ENCODE measurements at places on chromosomes 2 and 18.

DNA sequence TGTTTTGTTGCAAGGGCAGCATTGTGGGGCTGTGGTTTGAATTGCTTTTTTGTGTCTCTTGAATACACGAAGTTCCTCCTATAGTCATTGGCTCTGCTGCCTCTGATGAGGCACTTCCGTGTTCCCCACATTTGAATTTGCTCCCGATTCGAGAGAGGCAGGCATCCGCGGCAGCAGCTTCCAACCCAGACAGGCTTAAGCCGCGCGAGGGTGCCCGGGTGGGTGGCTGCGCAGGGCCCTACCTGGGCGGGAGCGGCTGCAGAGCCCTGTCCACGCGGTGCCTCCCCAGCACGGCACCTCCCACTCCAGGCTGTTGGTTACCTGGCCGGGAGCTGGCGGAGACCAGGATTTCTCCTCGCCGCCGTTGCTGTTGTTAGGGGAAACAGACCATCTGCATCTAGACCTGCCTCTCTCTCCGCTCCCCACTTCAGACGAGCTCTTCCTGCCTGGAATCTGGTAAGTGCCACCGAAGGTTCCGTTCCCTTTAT, 151.3 kb downstream of the NEDD4L start:
- no peak for DNase-seq

DNA sequence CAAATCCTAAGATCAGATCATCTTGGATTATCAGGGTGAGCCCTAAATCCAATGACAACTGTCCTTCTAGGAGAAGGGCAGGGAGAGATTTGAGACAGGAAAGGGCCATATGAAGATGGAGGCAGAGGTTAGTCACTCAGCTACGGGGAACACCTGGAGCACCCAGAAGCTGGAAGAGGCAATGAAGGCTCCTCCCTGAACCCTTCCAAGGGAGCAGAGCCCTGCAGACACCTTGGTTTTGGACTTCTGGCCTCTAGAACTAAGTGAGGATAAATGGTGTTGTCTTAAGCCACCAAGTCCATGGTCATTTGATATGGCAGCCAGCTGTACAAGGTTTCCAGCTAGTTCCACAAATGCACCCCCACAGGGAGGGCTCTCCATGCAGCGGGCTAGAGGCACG, 6.9 kb upstream of the PTPN2 start:
- DNase-seq, result no peak

DNA sequence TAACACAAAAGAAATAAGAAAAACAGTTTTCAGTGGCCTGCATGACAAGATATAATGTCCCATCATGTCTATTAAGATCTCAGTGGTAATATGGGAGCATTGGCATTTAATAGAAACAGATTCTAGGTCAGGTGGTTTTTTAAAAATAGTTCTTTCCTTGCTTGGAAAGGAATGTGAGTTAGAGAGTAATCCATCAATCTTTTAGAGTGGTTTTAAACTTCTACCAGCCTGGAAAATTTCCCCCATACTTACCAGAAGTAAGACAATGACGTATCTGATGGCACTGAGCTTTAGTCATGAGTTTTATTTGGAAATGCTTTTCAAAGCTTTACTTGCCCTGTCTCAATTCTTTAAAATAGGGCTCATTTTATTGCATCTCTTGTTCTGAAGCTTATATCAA, 441.7 kb upstream of the SMIM21 start:
- DNase-seq, result no peak

DNA sequence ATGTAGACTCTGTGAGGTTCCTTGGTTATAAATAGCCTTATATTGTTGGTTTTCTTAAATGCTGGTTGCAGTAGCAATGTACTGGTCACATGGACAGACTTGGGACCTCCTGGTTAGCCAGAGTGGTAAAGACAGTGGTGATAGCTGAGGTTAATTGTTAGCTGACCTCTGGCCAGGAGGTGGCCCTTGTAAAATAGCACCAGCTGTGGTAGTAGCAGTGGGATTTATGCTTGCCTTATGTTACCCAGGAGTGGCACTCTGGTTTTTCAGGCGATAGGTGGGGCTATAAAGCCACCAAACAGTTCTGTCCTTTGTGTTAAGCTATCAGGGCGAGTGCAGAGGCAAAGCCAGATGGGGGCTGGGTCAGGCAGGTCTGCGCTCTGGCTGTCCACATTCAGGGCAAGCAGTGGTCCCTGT, 94.8 kb upstream of the SRD5A2 start:
- no peak for DNase-seq

GRCh38 chr2:24827321-24828237, 34.4 kb downstream of the CENPO start:
- DNase-seq, result peak; percentile 68

GRCh38 chr2:151306621-151307020, 17.2 kb upstream of the NMI start:
- no peak for DNase-seq

- DNase-seq, result peak; percentile 18
These were observed 732.4 kb downstream of the RNF144A start for GRCh38 chr2:7649461-7650228.

DNA sequence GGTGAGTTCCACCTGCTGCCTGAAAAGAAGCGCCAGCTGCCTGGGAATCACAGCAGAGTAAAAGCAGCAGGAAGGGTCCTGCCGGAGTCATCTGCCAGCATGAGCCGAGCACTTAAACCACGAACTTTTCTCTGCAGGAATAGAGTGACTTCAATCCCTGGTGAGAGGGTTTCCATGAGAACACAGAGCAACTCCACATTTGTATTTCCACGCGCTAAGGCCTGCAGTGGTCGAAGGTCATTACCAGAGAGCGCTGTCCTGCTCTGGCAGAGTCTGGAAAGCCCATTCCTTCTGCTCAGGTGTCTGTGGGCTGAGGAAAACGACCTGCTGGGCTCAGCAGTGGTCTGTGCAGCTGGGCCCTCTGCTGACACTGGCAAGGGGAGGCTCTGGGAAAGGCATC, 6.7 kb downstream of the PASK start:
- DNase-seq, result no peak

- DNase-seq, result no peak
These were observed 473.3 kb downstream of the FBXO15 start for GRCh38 chr18:73674125-73674865.

- no peak for DNase-seq
These were observed 67.0 kb downstream of the SOCS6 start for GRCh38 chr18:70355620-70356385.

DNA sequence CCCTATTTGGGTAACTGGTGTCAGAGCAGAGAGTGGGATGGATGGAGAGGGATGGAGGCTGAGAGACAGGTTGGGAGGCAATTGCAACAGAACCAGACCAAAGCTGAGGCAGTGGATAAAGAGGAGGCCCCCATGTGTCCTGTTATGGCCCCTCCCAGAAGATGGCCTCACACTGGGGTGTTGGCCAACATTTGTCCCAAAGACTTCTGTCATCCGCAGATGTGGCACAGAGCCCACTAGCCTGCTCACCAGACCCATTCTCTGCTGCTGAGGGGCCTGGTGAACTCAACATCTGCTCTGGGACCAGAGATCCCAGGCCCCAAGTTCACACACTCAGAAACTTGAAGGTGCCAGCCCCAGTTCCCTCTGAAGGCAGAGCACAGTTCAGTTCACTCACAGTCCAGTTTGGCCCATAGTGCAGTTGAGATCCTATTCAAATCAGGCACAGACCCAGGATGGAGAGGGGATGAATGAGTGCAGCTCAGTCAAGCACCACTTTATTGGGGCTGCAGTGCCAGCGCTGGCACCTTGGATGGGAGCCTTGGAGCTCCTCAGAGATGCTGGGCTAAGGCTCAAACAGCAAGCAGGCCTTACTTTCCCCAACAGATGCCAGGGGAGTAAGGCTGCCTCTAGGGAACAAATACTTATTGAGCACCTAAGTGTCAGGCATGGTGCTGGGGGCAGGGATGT, 189.2 kb downstream of the ZBTB7C start:
- DNase-seq, result no peak

GRCh38 chr2:68696554-68696953, 38.1 kb upstream of the ARHGAP25 start:
- no peak for DNase-seq

- DNase-seq, result no peak
These were observed 107.1 kb upstream of the CTAGE1 start for GRCh38 chr18:22524783-22525182.

DNA sequence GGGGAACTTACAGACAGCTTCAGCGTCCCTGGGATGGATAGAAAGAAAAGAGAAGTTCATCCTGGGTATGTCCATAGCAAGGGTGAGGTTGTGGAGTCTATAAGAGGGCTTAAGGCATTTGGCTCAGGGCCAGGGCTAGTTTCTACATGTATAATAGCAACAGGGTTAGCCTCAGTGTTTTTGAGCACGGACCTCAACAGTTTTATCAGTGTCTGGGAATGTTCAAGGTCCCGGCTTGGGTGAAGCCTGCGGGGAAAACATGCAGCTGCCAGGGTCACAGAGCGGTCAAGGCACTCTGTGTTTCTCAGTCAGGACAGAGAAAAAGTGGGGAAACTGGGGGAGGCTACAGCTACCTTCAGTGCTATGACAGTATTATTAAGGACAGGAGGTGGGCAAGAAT, 427.7 kb upstream of the HS6ST1 start:
- DNase-seq, result no peak

DNA sequence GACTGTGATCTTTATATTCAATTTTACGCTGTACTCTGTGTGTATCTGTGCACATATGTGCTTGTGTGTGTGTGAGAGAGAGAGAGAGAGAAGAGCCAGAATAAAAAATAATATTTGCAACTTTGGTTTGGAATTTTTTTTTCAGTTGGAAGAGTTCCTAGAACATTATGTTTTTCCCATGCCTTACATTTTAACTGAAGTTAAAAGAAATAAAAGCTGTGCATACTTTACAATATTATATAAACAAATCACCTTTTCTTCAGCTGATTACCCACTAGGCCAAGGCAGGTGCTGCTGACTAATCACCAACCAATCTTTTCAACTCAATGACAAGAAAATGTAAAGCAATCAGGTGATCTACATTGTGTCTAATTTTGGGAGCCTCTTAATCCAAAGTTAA, 366.3 kb downstream of the NYAP2 start:
- no peak for DNase-seq

DNA sequence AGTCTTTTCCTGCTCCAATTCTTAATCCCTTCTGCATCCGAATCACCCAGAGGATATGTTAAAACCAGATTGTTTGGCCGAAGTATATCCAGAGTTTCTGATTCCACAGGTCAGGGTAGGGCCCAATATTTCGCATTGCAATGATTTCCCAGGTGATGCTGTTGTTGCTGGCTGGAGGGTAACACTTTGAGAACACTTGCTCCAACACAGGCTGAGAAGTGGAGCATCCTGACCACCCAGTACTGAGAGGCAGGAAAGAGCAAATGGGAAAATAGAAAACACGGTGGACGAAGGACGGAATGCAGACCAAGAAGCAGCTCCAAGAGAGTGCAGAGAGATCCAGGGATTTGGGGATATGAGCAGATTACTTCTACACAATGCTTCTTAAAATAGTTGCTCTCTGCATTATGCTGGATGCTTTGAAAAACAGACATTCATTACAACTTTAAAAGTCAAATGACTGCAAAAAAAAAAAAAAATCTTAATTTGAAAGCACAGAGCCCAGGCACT, 362.2 kb upstream of the SLC14A2 start:
- DNase-seq, result no peak

DNA sequence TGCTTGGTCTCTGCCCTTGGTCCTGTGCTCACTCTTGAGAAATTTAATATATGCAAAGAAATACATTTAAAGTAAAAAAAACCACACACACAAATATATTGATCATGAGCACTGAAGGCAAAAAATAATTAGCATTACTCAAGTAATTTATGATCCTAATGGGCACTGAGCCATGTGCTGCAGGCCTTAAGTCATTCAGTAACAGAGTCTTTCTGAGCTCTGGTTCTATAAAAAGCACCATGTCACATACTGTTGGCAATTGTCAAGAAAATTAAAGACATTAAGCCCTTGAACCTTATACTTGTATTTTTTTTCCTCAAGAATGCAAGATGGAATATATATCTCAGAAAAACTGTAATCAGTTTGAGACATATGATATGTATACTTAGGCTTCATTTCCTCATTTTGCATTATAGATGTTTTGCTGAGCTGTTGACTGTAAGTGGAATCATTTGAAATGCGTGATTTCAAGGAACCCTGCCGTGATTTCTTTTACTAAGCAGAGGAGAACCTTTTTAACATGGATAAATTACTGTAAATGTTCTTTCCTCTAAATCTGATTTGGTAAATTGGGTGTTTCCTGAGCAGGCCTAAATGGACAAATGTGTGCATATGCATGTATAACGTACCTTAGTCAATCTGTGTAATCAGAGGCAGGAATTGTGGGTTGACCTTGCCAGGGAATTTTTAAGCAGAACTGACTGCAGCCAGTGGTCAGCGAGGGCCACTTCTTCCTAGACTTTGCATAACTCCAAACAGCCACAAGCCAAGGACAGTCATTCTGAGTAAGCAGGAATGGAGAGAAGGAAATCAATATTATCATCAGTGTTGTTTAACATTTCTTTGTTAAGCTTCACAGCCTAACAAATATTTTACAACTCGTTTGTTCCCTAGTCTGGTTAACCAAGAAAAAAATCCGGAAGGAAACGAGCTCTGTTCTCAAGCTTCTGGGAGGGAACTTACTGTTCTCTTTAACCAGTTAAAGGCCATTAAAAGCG, 191.5 kb upstream of the ATP5MC3 start:
- DNase-seq, result no peak

GRCh38 chr2:146258071-146258470, 1586.8 kb upstream of the ACVR2A start:
- DNase-seq, result no peak

- no peak for DNase-seq
These were observed 1.1 kb upstream of the SMYD1 start for GRCh38 chr2:88066543-88066942.

DNA sequence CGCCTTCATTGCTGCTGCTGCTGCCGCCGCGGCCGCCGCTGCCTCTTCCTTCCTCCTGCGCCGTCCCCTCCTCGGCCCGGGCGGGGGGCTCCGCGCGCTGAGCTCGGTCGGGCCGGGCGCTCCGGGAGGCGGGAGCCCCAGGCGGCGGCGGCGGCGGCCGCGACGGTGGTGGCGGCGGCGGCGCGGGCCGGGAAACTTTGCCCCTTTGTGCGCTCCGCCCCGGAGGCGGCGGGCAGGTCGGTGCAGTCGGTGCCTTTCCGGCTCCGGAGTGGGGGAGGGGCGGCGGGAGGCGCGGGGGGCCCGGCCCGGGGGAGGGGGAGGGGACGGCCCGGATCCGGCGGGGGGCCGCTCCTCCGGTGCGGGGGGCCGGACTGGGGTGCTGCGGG, 205 bp downstream of the TET3 start:
- DNase-seq, result peak; percentile 58

GRCh38 chr2:233105156-233105895, 45.2 kb downstream of the INPP5D start:
- no peak for DNase-seq

DNA sequence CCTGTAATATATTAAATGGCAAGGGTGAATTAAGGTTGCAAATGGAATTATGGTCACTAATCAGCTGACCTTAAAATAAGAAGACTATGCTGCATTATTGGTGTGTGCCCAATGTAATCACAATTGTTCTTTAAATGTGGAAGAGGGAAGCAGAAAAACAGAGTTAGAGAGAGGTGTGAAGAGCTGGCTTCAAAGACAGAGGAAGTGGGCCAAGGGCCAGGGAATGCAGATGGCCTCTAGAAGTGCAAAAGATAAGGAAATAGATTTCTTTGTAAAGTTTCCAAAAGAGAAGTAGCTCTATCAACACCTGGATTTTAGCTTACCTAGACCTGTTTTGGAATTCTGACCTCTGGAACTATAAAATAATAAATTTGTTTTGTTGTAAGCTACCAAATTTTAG, 276.0 kb downstream of the LRRTM1 start:
- DNase-seq, result no peak
